ENCODE measurements at places on chromosomes 2 and 18.

DNA sequence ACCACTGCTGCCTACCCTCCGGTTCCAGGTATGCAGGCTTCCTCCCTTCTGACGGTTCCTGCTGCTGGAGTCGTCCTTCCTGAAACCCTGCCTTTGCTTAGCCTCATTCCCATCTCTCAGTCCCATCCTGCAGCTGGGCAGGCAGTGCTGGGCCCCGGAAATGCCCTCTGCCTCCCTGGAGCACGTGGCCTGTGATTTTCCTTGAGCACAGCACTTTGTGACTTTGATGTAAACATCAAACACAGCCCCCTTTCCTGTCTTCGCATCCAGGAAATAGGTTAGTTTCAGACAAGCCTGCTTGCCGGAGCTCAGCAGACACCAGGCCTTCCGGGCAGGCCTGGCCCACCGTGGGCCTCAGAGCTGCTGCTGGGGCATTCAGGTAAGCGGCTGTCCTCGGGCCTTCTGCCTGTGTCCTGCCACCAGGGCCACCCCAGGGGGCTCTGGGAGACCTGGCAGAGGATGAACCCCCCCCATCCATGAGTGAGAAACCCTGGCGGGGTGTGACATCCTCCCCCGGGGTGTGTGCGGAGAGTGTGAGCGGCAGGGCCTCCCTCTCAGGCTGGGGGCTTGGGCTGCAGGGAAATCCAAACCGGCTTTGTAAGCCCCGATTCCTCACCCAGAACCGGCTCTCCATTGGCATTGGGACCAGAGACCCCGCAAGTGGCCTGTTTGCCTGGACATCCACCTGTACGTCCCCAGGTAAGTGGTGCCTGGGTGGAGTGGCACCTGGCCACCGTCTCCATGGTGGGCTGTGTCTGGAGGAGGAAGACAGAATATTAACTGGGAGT is at the start of gene ZAP70:
TSS of gene ZAP70 (plus strand) at position 281 of the 788 bp plus-strand sequence. CDS start 10,461 bp downstream, outside the sequence.
- no peak for DNase-seq

GRCh38 chr2:193517615-193518014 is 1322.9 kb upstream of the TMEFF2 start:
- no peak for DNase-seq

- DNase-seq = no peak
Measured at GRCh38 chr2:238326801-238327365, 6.6 kb downstream of the TRAF3IP1 start.

- no peak for DNase-seq
Measured at GRCh38 chr2:109677835-109678580, 63.8 kb downstream of the SOWAHC start.

GRCh38 chr2:188293601-188294351 is 2.1 kb downstream of the GULP1 start:
- no peak for DNase-seq

DNA sequence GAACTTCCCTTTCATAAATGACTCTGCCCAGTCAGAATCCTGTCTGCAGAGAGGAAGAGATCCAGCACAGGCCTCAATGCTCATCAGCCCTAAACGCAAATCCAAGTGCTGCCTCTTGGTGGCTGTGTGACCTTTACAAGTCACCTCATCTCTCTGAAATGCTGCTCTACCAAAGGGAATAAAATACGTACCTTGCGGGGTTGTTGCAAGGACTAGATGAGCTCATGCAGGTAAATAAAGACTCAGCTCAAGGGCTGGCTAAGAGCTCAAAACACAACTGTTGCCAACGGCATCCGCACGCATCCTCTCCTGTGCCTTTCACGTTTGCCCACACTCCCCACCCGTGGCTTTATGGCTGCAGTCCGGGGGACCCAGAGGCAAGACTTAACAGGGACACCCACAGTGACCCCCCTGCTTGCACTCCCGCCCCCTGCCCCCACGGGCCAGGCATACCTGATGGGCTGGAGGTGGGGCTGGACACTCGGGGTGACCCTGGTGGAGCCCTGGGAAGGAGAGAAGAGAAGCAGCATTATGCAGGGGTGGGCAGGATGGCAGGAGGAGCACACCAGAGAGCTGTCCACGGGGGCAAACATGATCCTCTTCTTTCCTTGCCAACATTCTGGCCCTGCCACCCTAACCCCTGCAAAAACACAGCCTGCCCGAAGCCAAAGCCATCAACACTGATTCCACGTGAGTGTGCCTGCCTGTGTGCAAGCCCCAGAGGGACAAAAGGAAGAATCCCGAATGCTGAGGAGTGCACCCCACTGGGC is 102.6 kb downstream of the TNS1 start:
- DNase-seq = no peak

- DNase-seq = no peak
Measured at GRCh38 chr2:208065476-208065875, 40.1 kb upstream of the PLEKHM3 start.

GRCh38 chr2:215777465-215778044 is 235.8 kb downstream of the MREG start:
- DNase-seq = no peak

- no peak for DNase-seq
Measured at GRCh38 chr2:86673011-86673410, 47.1 kb upstream of the RMND5A start.

DNA sequence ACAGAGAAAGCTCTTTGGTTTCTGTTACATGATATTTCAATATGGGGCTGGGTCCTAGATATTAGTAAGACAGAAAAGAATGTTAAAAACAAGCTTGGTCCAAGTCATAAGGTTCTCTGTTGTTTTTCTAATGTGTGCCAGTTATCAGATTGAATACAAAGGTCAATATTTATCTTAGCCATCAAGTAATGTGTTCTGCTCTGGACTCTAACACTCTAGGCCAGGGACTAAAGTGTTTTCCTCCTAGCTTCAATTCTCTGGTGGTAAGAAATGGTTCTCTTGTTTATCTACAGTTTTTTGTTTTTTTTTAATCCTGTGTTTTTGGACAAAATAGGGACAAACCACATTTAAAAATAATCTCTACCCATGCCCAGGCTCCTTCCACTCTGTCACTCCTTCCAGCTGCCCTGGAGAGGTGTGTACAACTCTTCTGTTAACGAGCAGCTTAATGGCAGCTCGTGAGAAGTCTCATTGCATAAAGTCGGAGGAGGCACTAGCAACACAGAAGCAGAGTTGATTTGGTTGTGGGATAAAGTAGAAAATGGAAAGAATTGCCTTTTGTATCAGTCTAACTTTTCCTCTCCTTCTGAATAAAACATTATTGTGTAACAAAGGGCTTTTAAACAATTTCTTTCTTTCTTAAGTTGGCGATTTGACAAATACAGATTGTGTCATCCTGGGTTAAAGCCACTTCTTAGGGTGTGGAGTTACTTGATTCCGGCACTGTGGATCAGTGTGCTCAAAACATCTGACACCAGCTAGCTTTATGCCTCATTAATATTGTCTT is 8.0 kb upstream of the SESTD1 start:
- DNase-seq = no peak

DNA sequence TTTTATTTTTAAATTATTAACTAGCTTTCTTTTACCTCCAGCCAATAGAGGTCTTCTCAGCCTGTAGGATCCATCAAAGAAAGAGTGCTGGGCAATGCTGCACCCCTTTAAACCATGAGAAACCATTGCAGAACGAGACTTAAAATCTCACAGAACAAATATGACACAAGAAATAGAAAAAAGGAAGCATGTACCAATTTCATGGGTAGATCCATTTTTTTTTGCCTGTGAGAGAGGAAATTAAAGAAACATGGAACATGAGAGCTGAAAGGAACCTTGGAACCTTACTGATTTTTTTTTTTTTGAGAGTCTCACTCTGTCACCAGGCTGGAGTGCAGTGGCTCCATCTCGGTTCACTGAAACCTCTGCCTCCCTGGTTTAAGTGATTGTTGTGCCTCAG is 14.0 kb downstream of the HRH4 start:
- no peak for DNase-seq

- DNase-seq = no peak
Measured at GRCh38 chr2:224263571-224264043, 138.3 kb downstream of the FAM124B start.

- DNase-seq = no peak
Measured at GRCh38 chr2:28649481-28650265, 102.0 kb upstream of the PPP1CB start.

DNA sequence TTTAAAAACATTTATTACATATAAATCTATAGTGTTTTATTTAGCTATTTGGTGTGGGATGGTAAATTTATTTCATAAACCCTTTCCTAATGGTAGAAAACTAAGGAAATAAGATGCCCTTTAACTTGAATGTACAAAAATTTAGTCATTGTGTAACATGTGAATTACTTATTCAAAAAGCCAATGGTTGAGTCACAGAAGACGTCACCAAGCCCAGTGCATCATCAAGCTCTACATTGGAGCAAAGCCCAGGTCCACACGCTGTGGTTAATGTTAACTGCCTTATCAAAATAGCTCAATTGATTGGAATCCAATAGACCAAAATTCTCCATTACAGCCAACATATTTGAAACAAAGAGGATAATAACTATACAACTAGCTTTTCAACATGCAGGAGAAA is 145.5 kb upstream of the LYPD1 start:
- DNase-seq = no peak

- DNase-seq = no peak
Measured at GRCh38 chr2:223601932-223602666, at the start of gene SCG2. Gene SCG2 (minus strand): TSS chr2:223602361. CDS start chr2:223599282, 3,079 bp downstream.

GRCh38 chr2:234044157-234044556 is 6.3 kb upstream of the SPP2 start:
- no peak for DNase-seq

DNA sequence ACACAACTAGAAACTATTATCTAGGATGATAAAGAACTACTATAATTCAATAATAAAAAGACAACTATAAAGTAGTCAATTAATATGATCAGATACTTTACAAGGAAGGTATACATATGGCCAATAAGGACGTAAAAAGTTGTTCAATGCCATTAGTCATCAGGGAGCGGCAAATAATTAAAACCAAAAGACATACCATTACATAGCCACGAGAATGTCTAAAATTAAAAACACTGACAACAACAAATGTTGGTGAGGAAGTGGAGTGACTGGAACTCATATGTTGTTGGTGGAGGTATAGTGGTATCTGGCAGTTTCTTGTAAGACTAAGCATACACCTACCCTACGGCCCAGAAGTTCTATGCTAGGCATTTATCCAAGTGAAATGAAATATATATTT is 152.4 kb downstream of the MTCL1 start:
- DNase-seq = no peak

- DNase-seq = no peak
Measured at GRCh38 chr2:236365258-236366048, 101.2 kb upstream of the ASB18 start.

GRCh38 chr2:105770149-105770548 is 25.4 kb downstream of the NCK2 start:
- DNase-seq = no peak

DNA sequence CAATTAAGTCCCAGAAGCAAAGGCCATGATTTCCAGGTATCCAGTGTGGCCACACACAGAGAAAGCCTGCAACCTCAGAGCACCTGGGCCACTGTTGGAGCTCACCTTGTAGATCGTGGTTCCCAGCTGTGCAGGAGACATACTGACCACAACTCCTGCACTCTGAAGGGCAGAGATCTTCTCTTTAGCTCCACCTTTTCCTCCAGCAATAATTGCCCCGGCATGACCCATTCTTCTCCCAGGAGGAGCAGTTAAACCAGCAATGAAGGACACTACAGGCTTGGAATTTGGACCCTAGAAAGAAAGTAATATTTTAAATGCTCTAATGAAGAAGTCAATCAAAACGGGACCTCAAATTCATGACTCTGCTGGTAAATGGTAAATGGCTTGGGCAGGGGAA is 33.8 kb downstream of the SUCLG1 start:
- DNase-seq = no peak

DNA sequence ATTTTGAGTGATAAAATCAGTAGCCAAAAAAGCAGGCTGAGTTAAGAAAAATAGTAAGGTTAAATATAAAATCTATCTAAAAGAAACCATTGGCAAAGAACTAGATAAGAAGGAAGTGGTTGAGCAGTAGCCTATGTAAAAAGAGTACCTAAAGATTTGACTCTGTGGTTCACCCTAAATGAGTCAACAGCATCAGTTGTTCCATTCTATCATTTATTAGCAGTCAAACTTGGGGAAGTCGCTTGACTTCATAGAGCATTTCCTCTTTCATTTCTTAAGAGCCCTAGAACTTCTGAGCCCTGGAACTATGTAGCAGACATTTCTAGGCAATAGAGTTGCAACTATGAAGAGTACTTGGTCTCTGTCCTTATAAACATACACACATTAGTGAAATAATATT is 381.7 kb downstream of the NUP35 start:
- DNase-seq = no peak

DNA sequence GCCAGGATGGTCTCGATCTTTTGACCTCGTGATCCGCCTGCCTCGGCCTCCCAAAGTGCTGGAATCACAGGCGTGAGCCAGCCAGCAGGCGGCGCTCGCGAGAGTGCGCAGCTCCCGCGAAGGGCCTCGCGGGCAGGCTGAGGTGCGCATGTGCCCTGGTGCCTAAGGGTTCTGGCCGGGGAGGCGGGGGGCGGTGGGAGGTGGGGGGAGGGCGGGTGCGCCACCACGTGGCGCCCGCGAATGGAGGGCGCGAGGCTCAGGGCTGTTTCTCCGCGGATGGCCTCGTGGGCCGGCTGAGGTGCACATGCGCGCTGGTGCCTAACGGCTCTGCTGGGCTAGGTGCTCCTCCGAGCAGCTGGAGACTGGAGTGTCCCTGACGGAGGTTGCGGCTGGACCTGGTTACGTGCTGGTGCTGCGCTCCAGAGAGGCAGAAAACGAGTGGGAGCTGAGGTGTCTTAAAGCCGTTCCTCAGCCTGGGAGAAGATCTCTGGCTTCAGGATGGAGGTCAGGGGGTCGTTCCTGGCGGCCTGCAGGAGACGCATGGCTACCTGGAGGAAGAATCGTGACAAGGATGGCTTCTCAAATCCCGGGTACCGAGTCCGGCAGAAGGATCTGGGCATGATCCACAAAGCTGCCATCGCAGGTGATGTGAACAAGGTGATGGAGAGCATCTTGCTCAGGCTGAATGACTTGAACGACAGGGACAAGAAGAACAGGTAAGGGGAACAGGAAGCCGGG is at the start of gene ANKRD62:
TSS of gene ANKRD62 (plus strand) at position 324 of the 738 bp plus-strand sequence. CDS start at position 499, 175 bp downstream.
- no peak for DNase-seq

GRCh38 chr2:107986278-107987217 is at the start of gene SLC5A7:
Gene SLC5A7 (plus strand): TSS chr2:107986524. CDS start chr2:107988156, 1,632 bp downstream.
- no peak for DNase-seq

GRCh38 chr2:169285531-169286235 is 76.7 kb downstream of the LRP2 start:
- DNase-seq = no peak

DNA sequence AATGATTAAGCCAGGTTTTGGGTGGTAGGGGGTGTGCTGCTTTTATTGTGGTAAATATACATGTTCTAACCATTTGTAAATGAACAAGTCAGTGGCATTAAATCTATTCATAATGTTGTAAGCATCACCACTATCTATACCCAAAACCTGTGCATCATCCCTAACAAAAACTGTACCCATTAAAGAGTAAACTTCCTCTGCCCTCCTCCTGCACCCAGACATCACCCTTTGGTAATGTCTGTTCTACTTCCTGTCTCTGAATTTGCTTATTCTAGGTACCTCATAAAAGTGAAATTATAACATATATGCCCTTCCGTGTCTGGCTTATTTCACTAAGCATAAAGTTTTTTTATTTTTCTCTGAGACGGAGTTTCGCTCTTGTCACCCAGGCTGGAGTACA is 14.1 kb downstream of the RIF1 start:
- DNase-seq = no peak

Data from memory B cell (primary cell).